ENCODE measurements at places on chromosomes 16 and 17. TPM values are rescaled to one million over a fixed set of nuclear protein-coding genes. Genes with fewer than 3 reads are reported as not detected.

DNA sequence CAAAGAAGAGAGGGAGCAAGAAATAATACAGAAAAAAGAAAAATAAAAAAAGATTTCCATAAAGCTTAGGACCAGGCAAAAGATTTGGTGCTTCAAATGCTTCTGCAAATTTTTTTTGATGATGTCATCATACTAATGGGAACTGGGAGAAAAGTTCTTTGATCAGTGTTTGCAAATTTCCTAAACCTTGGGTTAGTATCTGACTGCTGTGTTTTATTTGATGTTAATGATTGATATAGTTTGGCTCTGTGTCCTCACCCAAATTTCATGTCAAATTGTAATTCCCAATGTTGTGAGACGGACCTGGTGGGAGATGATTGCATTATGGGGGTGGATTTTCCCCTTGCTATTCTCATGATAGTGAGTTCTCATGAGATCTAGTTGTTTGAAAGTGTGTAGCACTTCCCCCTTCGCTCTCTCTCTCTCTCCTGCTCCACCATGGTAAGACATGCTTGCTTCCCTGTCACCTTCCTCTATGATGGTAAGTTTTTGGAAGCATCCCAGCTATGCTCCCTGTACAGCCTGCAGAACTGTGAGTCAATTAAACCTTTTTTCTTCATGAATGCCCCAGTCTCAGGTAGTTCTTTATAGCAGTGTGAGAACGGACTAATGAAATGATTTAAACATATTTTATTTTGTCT, 72.6 kb downstream of the TMEM100 start:
- DNase-seq, result no peak

The CNTROB gene
- total RNA-seq, result 13.6 TPM

GRCh38 chr17:60926466-60927183, 249.0 kb downstream of the BCAS3 start:
- no peak for DNase-seq

GRCh38 chr17:78235885-78236284, 4.5 kb downstream of the TMEM235 start:
- no peak for DNase-seq

The TOM1L1 gene
- 10.0 TPM for total RNA-seq

GRCh38 chr16:11636172-11636721, 32.0 kb upstream of the SNN start:
- no peak for DNase-seq

DNA sequence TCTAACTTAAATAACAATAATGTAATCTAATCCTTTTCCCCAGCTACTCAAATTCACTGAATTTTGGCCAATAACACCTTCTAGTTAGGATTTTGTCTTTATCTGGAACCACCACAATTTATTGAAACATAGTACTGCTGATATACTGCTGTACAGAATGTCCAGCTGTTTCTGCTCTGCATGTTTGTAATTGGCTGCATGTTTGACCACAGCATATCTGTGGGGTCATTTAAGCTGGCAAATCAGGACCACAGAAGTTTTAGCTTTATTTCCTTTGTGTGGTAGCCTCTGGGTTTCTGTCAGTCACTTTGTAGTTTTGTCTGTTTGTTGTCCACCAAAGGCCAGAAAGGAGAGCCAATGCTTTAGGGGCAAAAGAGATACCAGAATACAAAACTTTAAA, 22.2 kb upstream of the RAB11FIP4 start:
- DNase-seq, result no peak

The COG4 gene
- total RNA-seq, result 41.2 TPM

GRCh38 chr17:42484304-42484703, 25.6 kb downstream of the ATP6V0A1 start:
- no peak for DNase-seq

The MPP2 gene
- total RNA-seq, result 15.9 TPM

DNA sequence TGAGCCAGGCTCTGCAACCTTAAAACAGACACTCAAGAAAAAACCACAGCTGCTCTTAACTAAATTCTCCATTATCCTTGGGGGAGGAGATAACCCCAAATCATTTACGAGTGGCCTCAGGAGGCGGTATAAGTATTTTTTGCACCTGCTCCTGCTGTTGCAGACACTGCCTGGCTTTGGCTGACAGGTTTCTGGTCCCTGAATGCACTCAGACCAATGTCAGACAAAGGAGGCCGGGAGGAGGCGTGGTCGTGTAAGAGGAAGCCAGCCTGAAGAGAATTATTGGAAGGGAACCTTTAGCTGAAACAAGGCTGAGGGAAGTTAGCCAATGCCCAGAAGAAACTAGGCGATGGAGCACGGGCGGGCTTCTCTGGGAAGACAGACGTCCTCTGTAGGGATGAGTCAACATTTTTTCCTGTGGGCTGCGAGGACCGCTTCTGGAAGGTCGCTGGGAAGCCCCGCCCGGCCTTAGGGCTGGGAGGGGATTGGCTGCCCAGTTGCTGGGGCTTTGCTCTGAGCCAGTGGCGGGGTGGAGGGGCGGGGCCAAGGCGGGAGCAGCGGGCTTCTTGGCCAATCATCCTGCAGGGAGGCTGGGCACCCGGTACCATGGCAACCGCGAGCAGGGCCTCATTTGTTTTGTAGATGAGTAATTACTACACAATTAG, 82.3 kb downstream of the CCDC182 start:
- DNase-seq, result peak; percentile 98

DNA sequence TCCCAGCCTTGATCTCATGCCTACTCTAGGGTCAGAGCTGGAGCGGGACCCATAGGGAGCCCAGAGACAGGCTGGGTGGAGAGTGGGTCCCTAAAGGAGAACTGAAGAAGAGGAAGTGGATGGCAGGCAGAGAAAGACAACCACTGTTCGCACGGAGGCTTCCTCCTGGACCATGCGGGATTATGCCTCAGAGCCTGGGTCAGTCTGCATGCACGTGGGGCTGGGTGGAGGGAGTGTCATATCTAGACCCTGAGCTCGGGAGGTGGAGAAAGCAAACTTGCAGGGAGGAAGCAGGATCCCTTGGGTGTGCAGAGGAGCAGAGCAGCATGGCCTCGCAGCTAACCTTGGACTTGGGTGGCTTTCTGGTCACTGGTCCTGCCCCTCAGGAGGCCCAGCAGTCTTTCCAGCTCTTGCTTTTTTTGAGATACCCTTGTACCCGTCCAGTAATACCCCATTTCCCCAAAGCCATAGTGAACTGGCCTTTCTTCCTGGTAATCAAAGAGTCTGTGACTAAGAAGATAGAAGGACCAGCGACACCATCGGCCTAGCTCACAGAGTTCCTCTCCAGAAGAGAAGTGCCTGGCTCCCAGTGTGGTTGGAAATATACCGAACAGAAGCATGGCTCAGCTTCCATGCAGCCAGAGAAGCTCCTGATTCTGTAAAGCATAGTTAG, 344.2 kb downstream of the CPPED1 start:
- peak; percentile 41 for DNase-seq

The SLC2A4 gene
- total RNA-seq, result 87.6 TPM

DNA sequence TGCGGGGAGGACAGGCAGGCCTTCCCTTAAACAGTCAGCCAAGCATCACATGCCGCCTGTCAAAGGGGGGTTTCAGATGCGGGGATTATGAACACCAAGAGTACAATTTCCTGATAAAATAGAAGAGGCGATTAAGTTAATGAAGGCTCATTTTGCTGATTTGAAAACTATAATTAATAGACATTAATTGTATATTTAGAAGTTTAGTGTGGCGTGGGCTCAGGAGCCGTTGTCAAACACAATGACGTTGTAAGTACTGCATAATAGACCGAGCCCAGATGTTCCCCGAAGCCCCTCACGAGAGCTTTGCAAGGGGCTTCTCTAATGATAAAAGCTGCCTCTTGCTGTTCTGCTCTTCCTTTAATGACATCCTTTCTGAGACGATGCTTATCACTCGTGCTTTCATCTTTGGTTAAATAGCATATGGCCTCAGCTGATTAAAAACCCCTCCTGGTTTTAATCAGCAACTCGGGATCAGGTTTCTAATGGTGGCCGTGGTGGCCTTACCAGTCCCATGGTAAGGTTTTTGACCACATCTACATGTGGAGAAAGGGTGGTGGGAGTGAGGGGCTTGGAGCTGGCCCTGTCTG, 28.2 kb downstream of the SNX20 start:
- no peak for DNase-seq

DNA sequence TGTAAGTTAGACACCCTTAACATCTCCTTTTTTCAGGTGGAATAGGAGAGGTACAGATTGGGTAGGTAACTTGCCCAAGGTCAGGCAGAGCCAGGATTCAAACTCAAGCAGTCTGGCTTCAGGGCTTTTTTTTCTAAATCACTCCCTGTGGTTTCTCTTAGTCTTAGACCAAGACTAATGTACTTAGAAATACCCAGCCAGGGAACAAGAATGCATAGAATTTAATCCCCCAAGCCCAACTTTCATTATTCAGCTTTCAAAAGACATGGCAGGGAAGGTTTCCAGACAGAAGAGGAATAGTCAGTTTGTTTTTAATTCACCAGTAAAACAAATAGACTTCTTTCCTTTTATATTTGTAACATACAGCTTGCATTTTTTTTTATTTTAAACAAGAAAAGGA, 305.2 kb upstream of the RBFOX1 start:
- no peak for DNase-seq

- no peak for DNase-seq
Measured at GRCh38 chr17:19707728-19708221, 8.6 kb downstream of the SLC47A2 start.

DNA sequence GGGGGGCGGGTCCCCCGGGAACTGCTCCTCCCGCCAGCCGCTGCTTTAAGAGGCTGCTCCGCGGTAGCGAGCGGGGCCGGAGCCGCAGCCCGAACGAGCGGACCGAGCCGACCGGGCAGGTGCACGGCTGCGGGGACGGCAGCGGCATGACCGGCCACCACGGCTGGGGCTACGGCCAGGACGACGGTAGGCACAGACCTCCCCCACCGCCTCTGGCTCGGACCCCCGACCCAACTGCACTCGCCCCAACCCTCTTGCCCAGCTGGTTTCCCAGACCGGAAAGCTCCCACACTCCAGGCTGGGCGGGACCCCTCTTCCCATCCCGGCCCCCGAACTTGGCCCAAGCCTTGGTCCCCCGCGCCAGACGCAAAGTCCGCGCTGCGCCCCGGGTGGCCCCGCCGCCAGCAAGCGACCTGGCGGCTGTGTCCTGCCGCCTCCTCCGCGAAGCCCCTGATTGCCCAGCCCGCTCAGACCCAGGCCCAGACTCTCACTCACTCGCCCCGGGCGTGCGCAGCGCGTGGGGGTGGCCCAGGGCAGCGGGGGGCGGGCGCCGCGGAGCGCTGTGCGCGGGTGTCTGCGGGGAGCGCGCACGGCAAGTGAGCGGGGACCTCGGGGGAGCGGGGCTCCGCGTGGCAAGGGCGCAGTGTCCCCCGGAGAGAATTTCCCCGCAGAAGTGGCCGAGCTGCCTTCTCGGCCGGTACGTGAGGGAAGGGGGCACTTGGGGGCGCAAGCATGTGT, at the start of gene CA7:
Gene CA7, plus strand, starts transcription at position 73 of the 738 bp plus-strand sequence. Its CDS starts 74 bp downstream, at position 147.
- DNase-seq, result no peak

The AIPL1 gene
- total RNA-seq, result not detected

DNA sequence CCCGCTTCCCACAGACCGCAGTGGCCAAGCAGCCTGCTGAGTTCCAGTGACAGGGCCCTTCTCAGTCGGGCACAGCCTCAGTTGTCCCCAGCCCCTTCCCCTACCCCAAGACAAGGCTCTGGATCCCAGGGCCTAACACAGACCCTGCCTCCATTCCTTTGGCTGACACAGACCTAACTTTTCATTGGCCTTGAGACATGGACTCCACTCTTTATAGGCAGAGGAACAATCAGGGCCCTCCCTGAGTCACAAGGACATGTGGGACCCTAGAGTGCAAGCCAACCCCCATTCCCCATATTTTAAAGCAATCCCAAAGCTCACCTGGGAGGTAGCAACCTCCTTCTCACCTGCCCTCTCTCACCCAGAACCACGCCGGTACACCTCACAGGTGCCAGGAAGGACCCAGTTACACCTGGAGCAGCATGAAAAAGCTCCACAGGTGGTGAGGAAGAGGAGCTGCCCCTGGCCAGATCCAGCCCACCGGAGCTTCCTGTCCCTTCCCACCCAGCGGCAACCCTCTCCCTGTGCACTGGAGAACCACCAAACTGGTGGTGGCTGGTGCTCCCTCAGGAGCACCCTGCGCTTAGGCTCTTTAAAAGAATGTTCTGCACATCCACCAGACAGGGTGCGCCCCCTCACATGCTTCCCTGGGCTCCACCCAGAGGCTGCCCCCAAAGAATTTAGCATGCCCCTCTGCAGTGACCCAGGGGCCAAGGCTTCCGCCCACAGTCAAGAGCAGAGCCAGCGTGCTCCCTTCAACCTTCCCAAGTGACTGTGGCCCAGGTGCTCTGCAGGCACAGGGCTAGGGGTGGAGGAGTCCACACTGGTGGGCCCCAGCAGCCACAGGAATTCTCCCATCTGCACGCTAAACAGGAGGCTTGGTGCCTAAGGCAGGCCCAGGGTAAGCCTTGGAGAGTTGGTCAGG, 3.4 kb downstream of the MNT start:
- no peak for DNase-seq

DNA sequence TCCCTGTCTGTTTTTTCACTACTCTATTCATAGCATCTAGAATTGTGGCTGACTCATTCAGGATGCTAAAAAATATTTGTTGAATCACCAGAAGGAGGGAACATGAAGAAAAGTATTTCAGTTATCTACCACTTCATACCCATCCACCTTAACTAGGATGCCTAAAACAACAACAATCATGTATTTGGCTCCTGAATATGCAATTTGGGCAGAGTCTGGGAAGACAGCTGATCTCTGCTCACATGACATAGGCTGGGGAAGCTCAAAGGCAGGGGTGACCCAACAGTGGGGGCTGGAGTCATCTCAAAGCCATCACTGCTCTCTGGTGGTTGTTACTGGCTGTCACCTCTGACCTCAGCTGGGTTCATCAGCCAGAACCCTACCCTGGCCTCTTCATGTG, 80.1 kb upstream of the RPL38 start:
- DNase-seq, result no peak

DNA sequence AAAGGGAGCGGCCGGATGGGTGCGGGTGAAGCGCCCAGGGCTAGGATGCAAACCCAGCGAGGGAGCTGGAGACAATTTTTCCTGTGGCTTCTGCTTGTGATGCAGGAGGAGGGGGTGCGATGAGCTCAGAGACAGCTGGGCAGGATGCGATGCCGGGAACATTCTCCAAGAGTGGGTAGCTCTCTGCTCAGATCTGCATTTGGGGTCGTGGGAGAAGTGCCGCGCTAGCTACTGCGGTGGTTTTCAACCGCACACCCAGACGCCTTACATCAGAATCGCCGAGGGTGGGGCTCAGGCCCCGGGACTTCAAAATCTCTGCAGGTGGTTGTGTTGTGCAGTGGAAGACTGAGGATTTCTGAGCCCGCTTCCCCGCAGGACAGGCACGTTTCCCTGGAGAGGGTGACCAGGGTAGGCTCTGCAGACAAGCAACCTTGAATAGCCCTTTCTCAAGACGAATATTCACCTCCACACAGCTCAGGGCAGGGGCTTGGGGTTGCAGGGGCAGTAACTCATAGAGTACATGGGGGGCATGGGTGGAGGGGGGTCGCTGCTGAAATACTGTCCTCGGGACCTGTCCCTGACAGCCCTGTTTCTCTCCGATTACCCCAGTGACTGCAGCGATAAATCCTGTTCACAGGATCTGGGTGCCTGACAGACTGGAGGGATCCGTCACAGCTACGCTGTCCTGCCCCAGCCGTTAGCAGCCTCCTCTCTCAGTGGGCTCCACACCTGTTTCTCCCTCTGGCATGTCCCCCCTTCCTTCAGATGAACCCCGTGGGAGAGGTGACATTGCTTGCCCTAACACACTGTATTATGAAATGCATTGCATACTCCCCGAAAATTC, 63.3 kb downstream of the HAPSTR1 start:
- DNase-seq, result no peak

The GJD3 gene
- 1.2 TPM for total RNA-seq

GRCh38 chr17:72869630-72870029, 222.9 kb downstream of the SLC39A11 start:
- no peak for DNase-seq

- no peak for DNase-seq
Measured at GRCh38 chr17:43553573-43553972, 7.4 kb upstream of the ETV4 start.

All from left cardiac atrium (tissue), 4 donors.